ENCODE measurements at places on chromosomes 12 and 14.

DNA sequence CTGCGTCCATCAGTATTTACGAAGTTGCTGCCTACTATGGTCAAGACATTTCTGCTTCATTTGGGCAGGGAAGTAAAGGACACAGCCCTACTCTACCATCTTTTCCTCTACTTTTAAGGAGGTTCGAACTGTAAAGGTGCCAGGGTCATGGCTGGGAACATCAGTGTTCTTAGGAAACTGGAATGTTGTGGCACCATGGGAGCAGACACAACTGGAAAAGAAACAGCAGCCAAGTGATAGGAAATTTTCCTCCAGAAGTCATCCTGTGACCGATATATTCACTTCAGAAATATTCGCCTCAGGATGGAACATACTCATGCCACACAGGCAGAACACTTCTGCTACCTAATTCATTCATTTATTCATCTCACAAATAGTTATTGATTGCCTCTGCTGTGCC lies 104.4 kb downstream of the ETV6 start:
- no peak for DNase-seq

DNA sequence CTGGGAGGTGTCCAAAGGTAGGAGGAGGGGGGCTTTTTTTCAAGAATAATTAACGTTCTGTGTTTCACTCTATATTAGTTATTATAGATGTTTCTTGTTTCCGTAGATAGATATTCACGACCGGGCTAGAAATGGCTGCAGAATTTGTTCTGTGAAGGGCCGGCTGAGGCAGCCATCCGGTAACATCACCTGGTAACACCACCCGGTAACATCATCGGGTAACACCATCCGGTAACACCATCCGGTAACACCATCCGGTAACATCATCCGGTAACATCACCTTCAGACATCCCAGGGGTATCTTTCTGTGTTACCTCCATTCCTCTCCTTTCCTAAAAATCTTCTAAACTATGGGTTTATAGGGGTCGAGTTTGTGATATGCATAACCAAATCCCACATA lies 1336.7 kb upstream of the TMEM132C start:
- DNase-seq, result no peak

DNA sequence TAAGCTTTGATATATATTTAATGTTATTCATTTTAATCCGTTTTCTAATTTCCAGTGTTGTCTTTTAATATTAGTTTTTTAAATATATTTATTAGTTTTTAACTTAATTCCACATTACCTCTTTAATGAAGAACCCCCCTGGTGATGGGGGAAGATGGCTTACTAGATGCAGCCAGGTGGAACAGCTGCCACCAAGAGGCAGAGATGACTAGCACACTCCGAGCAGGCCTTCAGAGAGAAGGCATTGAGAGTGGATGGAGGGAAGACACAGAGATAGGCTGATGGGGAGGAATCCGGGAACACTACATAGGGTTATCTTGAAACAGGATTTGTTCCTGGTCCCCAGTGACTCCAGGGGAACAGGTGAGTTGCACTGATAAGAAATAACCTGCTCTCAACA lies 771.6 kb downstream of the LRFN5 start:
- no peak for DNase-seq

DNA sequence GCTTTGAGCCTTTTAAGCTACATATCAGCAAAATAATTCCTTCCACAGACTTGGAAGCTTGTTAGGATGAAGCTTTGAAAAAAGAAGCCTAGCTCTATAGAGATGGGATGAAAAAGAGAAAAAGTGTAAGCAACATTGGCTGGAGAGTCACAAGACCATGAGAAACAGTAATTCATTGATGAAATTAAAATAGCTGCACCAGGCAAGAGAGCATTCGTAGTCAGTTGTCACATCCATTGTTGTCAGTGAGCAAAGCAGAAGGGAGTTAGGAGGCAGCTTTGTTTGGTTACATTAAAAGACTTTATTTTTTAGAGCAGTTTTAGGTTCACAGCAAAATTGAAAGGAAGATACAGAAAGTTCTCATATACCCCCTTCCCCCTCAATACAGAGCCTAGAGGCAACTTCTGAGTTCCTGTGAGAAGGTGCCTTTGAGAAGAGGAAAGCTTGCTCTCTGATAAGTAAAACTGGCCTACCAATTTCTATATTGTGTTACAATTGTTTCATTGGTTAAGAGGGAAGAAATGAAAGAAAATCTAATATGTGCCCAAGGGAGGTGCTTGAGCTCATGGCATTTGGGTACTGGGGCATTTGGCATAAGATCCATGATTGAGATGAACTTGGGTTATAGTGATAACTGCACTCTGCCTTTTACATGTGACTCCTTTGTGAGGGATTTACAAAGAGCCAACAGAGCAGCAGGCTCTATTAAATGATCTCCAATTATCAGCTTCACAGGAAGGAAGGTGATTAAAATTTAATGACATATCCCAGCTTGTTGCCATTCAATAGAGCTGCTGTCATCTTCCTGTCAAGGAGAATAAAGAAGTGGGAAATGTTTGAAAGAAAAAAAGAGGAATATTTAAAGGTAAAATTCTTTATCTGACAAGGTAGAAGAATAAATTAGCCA lies 361.3 kb upstream of the TMTC1 start:
- DNase-seq, result no peak

DNA sequence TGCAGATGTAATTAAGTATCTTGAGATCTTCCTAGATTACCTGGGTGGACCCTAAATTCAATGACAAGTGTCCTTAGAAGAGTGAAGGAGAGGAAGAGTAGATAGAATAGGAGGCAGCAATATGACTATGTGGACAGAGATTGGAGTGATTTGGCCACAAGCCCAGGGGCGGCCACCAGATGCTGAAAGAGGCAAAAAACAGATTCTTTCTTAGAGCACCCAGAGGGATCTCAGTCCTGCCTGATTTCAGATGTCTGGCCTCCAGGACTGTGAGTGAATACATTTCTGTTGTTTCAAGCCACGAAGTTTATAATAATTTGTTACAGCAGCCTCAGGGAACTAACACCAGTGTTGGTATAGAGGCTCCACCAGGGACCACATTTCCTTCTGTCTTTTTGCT lies 67.3 kb downstream of the DACT1 start:
- no peak for DNase-seq

DNA sequence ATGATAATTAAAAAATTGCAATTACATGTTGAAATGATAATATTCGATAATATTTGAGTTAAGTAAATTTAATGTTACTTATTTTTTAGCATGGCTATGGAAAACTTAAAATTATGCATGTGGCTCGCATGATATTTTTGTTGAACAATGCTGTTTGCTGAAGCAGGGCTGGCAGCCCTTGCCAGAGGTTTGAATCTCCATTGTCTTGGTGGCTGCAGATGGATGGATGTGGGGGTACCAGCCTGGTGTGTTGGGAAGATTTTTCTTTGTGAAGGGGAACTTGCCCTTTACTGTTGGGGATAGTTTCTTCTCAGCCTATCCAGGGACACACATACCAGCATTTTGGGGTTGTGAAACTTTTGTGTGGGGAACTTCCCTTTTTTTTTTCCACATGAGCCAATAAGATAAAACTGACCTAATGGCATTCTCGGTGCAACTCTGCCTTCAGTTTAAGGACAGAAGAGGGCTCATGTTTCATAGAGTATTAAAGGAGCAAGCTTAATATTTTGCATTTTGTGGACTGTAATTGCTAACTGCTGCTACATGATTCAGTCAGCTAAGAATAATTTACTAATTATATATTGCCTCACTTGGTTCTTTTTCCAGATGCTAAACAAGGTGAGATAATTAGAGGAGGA lies 8.8 kb downstream of the RASSF3 start:
- DNase-seq, result no peak

- DNase-seq, result no peak
Observed at GRCh38 chr14:50106178-50106577, 10.2 kb downstream of the VCPKMT start.

DNA sequence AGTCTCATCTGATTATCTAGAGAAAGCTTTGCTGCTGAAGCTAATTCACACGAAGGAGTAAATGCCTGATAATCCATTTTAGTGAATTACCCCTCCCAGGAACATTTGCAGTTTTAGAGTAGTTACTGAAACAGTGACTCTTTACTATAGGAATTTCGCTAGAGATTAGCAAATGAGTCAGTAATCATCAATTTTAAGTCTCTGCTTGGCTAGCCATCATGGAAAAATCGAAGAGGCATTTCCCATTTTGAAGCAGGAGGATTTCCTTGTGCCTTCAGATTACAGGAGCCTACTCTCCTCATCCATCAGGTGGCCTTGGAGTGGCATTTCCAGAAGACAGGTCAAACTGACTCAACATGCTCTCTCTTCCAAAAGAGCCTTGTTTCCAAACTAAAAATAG lies 154.5 kb downstream of the EGLN3 start:
- no peak for DNase-seq

DNA sequence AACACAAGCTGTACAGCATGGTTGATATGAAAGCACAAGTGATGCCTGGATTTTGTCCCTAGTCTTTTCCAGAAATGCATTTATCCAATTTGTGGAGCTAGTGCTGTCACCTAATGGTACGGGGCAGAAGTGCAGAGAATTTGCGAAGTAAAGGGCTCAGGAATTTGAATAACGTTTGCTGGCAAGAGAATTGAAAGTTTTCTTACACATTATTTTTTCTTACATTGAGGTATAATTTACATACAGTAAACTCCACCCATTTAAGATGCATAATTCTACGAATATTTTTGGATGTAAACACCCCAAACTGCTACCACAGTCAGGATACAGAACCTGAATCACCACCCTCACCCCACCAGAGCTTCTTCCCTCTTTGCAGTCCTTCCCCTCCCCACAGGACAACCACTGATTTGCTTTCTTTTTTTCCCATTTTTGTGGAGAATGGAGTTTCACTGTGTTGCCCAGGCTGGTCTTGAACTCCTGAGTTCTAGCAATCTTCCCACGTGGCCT lies 3.5 kb downstream of the AICDA start:
- peak; percentile 15 for DNase-seq

GRCh38 chr12:12726555-12727093 lies 9.5 kb downstream of the CDKN1B start:
- DNase-seq, result peak; percentile 10

GRCh38 chr12:117010693-117011451 lies 88.3 kb downstream of the TESC start:
- no peak for DNase-seq
